ENCODE measurements at places on chromosomes 13 and 19. TPM values are rescaled to one million over a fixed set of nuclear protein-coding genes. Genes with fewer than 3 reads are reported as not detected.

ZNF700 gene
- total RNA-seq: 11.8 TPM

GRK1 gene
- not detected for total RNA-seq

FUT6 gene
- 3.0 TPM for total RNA-seq

DNA sequence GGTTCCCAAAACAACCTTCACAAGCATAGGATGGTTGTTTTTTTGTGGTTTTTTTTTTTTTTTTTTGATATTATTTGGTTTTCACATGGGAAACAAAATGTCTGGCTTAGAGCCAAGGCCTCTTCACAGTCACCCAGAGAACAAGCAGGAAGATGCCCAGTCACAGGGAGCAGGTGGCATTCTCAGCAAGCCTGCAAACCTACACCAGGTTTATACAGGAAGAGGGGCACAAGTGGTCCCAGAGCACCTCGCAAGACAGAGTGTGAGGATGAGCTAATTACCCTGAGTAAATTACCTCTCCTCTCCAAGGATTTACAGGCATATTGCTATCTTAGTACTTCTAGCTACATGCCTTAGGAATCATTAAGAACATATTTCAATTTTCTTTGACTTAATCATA is 1375.6 kb downstream of the EFNB2 start:
- no peak for ATAC-seq

DNA sequence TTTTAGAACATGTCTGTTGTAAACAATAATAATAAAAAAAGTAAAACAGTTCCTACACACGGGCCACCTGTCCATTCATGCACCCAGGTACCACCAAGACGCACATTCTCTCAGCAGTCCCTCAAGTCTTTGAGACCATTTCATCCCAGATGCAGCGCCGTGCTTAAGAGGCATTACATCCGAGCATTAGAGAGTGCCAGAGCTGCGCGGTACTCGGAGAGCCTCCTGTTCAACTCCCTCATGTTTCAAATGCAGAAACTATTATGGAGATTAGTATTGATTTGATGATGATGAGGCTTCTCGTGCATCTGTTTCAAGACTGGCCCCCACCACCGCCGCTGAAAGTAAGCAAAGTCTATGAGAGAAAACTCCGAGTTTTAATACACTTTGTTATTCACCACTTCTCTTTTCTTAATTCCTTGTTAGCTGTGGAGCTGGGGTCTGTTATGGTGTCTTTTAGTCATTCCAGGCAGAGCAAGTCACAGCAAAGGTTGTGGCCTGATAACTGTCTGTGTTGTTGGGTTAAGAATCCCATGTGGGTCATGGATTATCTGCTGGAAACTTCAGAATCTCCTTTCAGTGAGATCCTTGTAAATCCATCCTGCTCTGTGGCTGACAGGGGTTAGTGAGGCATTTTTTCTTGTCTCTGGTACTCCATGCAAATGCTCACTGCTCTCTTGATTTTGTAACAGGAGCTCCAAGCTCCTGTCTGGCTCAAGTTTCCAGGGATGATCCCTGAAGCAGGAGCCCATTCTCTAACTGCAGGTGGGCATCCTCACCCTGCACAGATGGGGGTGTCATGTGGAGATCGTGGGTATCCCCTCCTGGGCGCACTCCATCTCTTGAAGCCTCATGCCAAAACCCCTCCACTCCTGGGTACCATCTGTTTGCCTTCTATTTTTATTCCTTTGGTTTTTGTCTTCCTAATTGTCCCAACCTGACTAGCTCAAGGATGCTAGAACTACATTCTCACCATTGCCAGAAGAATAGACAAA is 74.9 kb upstream of the MTIF3 start:
- ATAC-seq: no peak

DNA sequence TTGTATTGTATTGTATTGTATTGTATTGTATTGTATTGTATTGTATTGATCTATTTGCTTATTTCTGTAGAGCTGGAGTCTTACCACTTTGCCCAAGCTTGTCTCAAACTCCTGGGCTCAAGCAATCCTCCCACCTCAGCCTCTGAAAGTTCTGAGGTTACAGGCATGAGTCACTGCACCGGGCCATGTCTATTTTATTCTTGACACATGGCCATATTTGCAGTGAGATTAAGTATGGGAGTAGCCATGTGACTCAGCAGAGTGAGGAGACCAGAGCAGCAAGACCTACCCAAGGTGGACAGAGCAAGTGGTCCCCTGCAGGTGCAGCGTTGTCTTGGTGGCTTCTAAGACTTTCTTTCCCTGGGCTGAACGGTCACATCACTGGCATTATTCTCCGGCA is 49.1 kb upstream of the UBAC2 start:
- no peak for ATAC-seq

DNA sequence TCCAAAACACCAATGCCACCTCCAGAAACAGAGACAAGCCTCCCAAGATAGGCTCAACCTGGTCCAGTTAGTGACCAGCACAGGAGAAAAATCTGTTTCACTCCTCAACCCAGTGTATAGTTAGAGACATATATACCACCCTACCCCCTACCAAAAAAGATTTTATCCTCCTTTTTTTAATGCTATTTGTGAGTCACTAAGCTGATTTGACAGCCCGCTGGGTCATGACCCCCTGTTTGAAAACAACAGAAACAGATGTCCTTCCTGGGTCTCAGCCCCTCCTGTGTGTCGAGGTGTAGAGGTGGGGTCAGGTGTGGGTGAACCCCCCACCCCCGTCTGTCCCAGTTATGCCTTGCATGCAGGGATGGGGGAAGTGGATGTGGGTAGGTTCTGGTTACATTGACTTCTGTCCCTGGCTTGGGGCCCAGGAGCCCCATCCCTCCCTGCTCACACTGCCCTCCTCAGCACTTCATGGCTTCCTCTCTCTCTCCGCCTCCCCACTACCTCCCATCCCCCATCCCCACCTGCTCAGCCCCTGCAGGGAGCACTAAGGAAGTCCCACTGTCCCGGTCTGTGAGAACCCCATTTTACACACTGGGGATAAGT is 14.0 kb upstream of the TOMM40 start:
- no peak for ATAC-seq
